KG1 (cell line): ENCODE measurements at places on chromosomes 11 and 22.

DNA sequence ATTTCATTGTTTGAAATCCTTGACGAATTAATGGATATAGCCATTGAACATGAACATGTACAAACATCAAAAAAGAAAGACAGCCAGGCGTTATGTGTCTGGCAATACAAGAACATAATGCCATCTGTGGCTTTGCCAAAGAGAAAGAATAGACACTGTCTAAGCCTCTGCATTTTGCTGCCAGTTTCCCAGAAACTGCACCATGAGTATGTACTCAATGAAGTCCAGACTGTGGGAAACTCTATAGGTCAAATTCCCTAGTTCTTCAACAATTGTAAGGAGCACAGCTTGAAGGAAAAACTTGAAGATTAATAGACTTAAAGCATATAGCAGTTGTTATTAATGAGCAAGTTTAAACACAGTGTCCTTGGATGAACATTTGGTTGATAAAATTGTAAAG lies 71.3 kb downstream of the BBOX1 start:
- no peak for DNase-seq

GRCh38 chr11:26983645-26984044 lies 10.3 kb upstream of the FIBIN start:
- no peak for DNase-seq

- no peak for DNase-seq
Observed at GRCh38 chr11:7691759-7692350, 14.4 kb downstream of the OVCH2 start.

DNA sequence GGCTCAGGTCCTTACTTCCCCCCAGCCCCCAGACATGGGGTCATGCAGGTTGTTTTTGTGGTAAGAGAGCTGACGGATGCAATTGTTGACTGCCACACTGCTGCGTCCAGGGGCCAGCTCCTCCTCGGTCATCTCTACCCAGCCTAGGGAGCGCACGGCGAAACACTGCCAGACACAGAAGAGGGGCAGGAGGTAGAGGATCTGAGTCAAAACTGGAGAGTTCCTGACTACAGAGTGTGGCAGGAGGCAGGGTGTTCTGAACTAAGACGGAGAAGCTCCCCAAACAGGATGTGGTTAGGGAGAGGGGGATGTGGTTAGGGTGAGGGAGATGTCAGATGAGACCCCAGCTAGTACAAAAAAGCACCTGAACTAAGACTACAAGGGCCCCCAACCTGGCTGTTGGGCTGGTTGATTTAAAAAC lies 12.3 kb downstream of the SMPD1 start:
- DNase-seq: peak; percentile 76

- no peak for DNase-seq
Observed at GRCh38 chr22:44464000-44464399, 34.0 kb downstream of the RTL6 start.

DNA sequence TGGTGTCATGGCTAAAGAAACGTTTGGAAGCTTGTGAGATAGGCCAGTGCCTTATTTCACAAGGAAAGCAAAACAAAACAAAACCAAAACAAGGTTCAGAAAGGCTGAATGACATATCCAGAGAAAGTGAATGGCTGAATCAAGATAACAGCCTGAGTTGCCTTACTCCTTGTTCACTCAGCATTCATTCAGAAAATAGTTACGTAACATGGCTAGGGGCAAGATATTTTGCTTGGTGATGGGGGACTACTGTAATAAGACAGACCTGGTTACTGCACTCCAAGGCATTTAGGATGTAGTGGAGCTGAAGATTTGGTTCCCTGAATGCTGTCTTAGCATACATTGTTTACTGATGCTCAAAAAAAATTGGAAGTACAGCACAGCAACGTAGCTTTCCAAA lies 47.7 kb downstream of the C11orf91 start:
- DNase-seq: no peak

GRCh38 chr11:76104285-76104684 lies 102.0 kb downstream of the WNT11 start:
- no peak for DNase-seq

- no peak for DNase-seq
Observed at GRCh38 chr22:39985383-39986035, 9.2 kb upstream of the FAM83F start.

DNA sequence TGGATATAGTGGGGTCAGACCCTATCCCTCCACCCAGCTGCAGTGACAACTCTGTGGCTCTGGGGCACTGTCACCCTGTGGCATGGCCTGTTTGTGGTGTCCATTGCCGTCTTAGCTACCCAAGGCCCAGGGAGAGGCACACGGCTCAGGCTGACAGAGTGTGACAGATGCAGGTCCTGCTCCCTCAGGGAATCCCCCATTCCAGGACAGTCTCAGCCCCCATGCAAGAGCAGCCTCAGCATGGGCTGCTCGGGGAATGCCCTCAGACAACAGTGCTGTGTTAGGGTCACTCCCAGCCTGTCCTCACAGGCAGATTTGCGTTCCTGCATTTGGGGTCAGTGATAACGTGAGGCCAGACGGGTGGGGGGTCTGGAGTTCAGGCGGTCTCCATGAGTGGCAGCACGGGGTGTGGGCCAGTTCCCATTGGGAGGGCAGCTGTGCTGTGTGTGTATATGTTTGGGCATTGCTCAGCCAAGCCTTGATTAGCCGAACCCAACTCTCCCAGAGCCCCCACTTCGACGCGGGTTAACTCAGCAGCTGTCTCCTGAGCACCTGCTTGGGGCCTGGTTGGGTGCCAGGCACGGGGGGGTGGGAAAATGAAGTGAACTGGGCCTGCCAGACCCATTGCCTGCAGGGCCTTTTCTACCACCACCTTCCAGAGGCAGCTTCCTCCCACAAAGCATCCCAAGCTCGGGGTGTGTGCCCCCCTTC lies 5.3 kb upstream of the KCNQ1OT1 start:
- DNase-seq: no peak

GRCh38 chr11:36371590-36371989 lies 75.5 kb downstream of the PRR5L start:
- no peak for DNase-seq

DNA sequence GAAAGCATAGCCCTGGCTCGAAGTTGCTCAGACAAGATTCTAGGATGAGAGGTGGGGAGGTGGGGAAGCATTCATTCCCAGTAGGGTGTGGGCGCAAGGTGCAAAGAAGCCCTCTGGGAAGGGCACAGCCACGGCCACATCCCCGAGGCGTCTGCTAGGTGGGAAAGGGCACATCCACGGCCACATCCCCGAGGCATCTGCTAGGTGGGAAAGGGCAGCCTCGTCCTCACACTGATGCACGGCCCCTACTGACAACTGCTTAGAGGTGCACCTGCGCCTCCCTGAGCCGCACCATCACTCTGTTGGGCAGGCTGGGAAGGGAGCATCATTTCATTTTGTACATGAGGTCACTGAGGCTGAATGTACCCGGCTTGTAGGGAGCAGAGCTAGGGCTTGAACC lies 94.6 kb upstream of the PITPNB start:
- DNase-seq: no peak

DNA sequence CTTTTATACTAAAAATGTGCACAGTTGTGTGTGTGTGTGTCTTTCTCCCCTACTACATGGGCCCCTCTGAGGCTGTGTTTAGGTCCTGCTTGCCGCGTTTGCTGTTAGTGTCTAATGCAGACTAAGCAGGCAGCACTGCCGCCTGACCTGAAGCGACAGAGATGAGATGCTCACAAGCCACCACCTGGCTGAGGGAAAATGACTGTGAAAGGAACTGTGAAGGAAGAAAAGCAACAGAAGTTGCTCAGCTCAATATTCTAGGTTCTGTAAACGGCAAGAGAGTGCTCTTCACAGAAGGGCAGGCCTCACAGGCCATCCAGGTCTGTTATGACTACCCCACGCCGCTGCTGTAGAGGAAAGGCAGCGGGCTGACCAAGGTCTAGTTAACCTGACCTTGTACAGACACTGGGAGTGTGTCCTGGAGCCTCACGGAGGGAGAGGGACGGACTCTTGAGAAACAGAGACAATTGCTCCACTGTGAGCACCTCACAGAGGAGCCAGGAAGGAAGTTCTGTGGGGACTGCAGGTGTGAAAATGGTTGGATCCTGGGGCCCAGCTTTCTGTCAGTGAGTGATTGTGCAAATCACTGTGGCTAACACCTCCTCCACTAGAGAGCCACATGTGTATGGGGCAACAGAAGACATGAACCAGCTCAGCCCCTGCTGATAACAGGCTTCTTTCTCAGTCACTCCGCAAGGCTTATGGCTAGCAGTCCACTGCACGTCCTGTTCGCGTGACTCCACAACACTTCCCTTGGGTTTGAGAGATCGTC lies 31.3 kb upstream of the YPEL1 start:
- no peak for DNase-seq

DNA sequence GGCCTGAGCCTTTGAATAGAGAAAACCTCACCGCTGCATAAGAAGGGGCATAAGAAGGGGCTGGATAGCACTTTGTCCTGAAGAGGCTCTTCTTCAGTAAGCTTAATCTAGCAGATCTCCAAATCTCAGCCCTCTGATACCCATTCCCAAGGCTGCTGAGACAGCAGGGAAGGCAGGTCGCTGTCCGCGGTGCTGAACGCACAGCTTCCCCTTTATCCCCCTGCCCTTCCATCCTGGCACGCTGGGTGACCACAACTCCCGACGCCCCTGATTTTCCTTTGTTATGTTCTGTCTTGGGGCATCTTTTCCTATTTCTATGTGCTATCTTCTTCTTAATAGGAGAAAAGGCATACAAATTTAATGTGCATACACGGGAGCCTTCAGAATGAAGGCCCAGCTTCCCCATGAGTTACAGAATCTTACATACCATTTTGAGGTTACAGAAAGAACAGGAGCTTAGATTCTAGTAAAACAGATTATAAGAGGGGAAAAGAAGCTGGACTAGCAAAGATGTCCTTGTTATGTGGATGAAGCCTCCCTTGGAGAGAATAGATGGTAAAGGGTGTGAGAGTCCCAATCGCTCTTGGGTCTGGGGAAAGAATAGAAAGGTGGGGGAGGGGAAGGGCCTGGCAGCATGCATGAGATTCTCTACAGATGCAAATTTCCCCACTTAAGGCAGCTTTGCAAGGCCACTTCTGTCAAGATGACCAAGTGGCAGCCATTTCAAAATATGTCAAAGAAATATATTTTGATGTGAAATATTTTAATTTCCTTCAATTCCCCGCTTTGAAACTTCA lies 5.7 kb upstream of the SULT4A1 start:
- peak; percentile 4 for DNase-seq

DNA sequence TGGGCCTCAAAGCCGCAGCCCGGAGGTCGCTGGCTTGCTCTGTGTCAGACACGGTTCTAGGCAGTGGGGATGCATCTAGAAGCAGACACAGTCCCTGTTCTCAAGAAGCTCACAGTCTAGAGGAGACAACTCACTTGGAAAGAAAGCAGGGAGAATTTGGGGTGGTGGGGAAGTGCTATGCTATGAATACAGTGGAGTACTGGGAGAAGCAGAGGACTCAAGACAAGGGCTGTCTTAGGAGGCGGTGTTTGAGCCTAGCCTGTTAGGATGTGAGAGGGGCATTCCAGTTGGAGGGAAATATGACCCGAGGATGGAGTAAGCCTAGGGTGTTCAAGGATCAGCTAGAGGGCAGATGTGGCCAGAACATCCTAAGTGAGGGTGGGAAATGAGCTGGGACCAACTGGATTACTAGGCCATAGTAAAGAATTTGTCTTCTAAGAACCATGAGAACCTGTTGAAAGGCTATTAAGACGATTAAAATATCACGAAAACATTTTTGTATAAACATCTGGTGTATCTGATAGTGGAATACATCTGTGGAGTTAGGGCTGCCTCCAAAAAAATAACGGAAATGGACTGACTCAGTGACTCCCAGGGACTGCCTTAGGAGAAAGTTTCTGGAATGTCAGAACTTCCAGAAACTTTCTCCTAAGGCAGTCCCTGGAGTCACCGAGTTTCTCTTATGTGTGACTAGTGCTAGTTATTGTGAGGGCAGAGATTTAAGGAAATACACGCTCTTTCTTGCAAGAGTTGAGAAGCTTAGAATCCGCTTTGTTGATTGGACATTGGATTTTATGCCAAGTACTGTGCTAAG lies 1.1 kb upstream of the PITPNB start:
- peak; percentile 40 for DNase-seq

DNA sequence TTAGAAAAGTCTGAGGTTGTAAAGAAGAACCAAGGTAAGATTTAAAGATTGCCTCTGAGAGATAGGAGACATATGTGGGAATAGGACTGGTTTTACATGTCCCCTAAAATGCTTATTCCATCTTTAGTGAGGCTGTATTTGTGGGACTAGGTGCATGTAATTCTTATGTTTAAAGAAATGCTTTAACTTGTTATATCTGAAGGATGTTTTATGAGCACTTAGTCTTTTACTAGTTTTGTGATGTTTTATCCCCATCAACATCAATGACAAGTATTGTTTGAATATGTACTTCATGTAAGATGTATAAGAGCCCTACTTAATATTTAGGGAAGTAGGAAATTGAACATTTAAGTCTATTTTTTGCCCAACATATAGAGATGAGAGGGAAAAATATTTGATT lies 24.7 kb downstream of the GRAMD1B start:
- no peak for DNase-seq

DNA sequence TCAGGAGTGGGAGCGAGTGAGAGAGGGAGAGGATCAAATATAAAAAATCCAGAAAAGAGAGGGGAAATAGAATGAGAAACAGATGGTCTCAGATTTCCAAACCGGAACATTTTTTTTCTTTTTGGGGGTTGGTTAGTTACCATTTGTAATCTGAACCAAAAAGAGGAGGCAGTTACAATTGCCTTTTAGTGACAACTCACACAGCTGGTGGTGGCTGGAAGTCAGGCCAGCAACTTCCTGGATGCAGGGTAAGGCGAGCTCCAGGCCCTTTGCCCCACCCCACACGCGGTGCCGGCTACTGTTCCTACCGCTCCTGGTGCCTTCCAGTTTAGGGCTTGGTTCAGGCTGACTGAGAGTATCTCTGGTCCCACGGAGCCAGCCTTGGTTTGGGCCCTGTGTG lies 21.0 kb upstream of the UBASH3B start:
- DNase-seq: no peak

- no peak for DNase-seq
Observed at GRCh38 chr11:85590848-85591483, 36.2 kb downstream of the DLG2 start.

- no peak for DNase-seq
Observed at GRCh38 chr22:22181341-22181850, 63.2 kb upstream of the VPREB1 start.

GRCh38 chr11:86740628-86741483 lies 59.5 kb upstream of the PRSS23 start:
- no peak for DNase-seq

DNA sequence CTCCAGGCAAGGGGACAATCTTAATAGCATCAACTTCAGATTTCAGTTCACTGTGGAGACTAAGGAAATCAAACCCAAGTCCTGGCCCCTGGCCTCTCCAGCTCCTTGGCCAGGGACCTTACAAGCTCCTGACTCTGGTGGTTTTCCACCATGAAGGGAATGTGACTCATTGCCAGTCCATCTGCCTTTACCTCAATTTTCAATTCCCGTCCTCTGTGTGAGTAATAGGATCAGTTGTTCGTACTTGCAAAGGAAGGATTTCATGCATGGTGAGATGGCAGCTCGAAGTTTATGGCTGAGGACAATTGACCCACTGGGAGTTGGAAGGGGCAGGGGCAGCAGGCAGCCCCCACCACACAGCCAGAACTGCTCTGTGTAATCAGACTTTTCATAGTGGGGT lies 42.5 kb downstream of the INSC start:
- DNase-seq: no peak

GRCh38 chr11:115761348-115761747 lies 257.1 kb upstream of the CADM1 start:
- DNase-seq: no peak
